ENCODE measurements at places on chromosomes 7 and 10.

DNA sequence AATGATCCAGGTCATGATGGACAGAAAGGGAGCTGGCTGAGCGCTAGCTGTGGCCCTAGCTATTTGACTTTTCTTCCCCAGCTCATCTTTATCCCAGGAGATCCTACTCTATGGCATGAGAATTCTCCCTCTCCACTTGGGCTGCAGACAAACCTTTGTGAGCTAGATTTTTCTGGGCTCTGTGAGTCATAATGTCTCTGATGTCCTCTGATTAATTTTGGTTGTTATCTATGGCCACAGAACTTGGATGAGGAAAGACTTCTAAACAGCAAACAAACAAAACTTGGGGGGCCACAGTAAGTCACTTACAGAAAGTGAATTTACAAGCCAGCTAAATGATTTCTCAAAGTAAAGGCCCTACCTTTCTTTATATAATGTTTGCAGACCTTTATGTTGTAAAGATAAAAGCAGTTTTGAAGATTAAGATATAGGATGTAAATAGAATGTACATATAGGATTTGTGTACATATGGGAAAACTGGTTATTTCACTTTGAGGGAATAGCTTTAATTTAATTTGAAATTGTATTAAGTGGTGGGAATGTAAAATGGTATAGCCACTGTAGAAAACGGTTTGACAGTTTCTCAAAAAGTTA is 10.4 kb downstream of the ABLIM1 start:
- DNase-seq: no peak

- DNase-seq: no peak
Measured at GRCh38 chr7:138876326-138876725, 78.3 kb upstream of the ATP6V0A4 start.

GRCh38 chr7:8260871-8261694 is 884 bp downstream of the ICA1 start:
- peak; percentile 72 for DNase-seq

DNA sequence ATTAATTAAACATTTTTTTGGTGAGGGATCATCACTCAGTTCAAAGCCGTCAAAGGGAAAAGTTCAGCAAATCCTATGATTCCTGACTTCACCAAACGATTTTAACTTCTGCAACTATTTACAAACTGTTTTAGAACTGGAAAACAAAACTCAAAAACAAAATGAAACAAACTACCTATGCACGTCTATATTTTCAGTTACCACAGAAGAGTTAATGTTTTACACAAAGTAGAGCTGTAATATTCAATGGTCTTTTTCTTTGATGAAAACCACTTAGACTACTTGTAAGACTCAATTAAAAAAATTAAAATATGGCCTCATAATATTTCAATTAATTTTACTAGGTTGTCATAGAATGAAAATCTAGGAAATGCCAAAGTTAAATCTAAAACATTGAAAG is 131.5 kb downstream of the ATE1 start:
- no peak for DNase-seq

DNA sequence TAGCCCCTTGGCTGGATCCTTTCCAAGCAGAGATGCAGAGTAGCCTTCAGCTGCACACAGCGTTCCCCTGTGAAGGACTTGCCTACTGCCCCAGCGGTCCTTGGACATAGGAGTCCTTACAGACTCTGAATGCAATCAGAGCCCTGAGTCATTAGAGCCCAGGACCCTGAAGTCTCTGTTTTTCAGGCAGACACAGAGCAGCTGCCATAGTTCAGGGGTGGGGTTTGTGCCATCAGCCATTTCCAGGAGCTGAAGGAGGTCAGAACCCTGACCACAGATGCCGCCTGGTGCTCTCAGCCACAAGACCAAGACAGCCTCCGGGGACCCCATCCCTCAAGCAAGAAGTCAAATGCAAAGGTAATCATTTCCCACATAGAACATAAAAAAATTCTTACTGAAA is 32.8 kb upstream of the WDFY4 start:
- DNase-seq: no peak

DNA sequence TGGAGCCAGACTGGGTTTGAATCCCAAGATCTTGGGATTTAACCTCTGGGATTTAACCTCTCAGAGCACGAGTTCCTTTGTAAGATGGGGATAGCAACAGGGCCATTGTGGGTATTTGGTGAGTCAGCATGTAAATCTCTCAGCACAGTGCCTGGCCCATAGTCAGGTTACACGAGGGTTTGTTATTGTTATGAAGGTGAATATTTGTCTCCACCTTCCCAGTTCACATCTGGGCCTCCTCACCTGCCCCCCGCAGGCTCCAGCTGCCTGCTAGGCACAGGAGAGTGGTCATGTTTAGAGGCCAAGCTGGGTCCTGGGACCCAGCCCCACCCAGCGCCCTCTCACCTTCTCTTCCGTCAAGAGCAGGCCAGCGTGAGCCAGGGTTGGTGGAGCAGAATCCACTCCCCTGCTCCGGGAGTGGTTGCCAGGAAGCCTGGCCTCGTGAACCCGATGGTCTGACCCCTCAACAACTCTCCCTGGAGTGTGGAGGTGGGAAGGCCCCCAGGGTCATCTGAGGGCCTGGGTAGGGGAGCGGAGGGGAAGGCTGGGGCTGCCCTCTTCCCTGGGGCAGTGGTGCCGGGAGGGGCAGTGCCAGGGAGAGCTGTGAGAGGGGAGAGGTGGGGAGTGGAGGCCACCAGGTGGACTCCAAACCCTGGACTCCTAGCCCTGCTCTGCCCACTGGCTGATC is 26.0 kb downstream of the FAM241B start:
- no peak for DNase-seq

DNA sequence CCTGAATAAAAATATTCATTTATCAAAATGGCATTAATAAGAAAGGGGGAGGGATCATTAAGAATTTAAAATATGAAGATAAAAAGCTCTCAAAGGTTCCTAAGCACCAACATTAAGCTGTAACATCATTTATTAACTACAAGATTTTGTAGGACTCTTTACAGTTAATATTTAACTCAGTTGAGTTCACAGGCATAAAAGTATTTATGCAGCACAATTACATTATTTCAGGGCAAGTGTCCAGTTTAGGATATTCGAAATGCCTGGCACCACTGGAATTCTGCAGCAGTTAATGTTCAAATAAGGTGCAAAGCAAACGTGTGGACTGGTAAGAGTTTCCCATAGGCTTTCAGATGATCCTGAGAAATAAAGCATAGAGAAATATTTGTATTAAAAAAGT is 30.5 kb downstream of the NPS start:
- DNase-seq: no peak

DNA sequence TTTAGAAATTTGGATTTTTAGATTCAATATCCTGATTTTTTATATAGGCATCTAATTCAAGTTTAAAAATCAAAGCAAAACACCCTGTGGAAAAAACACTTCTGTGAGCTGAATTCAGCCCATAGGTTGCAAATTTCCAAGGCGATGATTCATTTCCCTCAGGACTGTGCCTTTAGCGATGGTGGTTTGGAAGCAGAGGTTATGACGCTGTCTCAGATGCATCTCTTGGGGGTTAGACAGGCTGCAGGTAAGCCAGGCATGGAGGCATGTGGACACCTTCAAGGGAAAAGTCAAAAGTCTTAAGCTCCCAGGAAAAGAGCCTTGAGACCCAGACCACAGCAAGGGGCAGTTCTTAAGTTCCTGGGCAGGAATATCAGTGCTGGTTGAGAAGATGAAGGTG is 9.5 kb upstream of the FRA10AC1 start:
- no peak for DNase-seq

GRCh38 chr10:110843796-110844616 is 27.7 kb upstream of the PDCD4 start:
- DNase-seq: peak; percentile 43

- peak; percentile 78 for DNase-seq
Measured at GRCh38 chr7:153835712-153836265, 216.4 kb upstream of the DPP6 start.

GRCh38 chr10:23053036-23053435 is 42.3 kb upstream of the MSRB2 start:
- DNase-seq: no peak

DNA sequence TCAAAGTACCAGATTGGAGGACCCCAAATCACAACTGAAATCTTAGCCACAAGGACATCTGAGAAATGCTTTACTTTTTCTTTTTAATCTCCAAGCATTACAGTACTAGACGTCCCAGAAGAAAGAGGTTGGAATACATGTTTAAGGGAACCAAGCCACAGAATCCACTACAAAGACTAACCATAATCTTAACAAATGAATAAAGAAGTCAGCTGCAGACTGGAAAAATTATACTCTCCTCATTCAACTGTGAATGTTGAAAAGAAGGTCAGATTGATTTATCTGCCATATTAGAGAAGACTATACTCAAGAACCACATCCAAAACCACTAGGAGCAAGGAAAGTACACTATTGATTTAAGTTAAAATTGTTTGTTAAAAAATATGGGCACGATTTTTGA is 102.1 kb upstream of the ABCB5 start:
- DNase-seq: no peak

DNA sequence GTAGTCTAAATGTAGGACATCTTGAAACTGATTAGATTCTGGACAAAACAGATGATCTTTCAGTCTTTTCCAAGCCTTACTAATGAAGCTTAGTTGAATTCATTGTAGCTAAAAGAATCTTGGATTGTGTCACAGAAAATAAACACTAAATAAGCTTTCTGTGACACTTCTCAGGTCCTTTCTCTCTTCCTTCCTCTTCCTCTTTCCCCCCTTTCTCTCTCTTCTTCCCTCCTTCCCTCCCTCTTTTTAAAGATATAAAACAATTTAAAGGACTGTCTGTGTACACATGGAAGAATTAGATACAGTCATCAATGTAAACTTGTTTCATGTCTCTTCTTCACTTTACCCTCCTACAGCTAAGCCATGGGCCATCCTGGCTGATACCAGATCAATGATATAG is 5.3 kb upstream of the COMMD3 start:
- no peak for DNase-seq

DNA sequence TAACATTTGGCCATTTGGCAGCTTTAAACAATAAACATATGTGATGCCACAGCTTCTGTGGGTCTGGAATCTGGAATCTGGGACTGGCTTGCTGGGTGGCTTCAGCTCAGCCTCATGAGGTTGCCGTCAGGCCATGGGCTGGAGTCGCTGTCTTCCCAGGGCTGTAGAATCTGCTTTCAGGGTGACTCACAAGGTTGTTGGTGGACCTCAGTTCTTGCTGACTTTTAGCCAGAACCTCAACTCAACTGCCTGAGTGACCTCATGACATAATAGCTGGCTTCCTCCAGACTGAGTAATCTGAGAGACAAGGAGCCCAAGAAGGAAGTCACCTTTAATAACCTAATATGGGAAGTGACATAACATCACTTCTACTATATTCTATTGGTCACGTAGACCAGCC is 44.6 kb upstream of the TSPAN13 start:
- no peak for DNase-seq

DNA sequence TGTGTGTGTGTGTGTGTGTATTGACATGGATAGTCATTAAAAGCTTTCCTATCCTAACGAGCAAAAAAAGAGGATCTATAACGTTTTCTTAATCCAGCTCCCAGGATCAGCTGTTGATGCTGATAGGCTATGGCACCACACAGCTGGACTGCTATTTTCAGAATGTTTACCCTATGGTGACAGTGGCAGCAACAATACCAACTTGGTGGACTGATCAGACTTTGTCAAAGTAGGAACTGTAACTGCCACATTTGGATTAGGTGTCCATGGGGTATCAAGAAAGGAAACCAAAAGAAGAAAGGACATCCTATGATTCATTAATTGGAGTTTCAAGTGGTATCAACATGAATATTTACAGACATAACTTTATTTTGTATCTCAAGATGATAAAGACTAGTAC is 2.7 kb upstream of the CLEC5A start:
- no peak for DNase-seq

GRCh38 chr10:24519950-24520349 is 203.7 kb downstream of the ARHGAP21 start:
- DNase-seq: no peak

DNA sequence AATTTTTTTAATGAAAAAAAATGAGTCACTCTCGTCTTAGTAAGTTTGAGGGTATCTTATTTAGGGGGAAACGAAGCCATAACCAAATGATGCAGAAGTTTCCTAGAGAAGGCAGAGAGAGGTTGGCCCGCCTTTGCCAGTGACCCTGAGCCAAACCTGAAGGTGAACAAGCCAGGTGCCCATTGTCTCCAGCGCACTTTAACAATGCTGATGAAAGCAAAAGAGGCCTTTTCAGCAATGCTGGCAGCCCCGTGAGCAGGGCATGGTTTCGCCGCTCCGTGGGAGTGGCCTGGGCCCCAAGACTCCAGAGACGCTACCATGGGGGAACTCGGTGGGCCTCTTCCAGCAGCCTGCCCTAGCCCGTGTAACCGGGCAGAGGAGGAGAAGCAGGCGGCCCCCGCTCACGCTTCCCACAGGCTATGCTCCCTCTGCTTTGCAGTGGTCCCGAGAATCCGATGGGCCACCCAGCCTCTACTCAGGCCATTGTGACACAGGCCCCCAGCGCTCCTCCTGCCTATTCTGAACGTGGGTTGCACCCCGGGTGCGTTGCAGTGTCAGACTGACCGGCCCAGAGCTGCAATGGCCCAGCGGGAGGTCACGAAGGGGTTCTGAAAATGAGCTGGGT is 14.0 kb upstream of the UNCX start:
- no peak for DNase-seq

- no peak for DNase-seq
Measured at GRCh38 chr7:20839987-20840386, 53.3 kb upstream of the SP8 start.

- no peak for DNase-seq
Measured at GRCh38 chr7:115066050-115066449, 144.2 kb downstream of the MDFIC start.

DNA sequence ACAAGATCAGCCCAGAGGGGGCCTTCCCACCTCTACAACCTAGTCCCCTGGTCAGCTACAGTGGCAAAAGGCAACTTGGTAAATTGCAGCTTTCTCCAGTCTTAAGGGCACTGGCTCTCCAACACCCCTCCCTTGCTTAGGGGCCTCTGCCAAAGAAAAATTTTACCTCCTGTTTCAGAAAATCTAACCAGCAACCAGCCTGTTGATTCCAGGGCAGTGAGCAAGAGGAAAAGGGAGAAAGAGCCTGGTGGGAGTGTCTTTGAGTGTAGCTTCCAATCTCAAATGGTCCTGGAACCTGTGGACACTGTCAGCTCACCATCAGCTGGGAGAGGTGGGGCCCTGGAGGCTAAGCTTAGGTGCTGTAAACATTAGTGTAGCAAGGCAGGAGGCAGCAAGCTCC is 22.9 kb downstream of the ACTR1A start:
- peak; percentile 23 for DNase-seq

- no peak for DNase-seq
Measured at GRCh38 chr10:121891103-121891502, 36.7 kb downstream of the ATE1 start.

DNA sequence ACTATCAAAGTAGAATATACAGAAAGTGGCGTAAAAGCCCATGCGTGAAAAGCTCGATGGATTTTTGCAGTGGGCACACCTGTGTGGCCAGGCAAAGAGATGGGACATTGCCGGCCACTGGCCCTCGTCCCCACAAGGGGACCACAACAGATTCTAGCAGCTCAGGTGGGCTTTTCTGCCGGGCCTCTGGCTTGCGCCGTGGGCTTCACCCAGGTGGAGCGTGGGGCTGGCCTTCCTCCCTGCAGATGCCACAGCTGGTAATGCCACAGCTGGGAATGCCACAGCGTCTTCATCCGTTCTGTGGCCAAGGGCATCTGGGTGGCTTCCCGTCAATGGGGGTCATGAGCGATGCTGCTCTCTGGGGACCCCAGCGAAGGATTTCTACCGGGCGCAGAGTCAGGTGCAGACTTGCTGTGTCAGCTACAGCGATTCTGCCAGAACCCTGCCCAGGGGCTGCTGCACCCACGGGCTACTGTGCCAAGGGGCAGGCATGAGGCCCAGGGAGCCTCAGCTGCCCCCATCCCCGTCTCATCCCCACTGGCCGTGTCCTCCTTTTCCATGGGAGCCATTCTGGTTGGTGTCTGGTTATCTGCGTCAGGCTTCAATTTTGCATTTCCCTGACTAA is 52.5 kb upstream of the NKX6-2 start:
- no peak for DNase-seq

GRCh38 chr7:117119192-117119924 is 166.1 kb downstream of the ST7 start:
- peak; percentile 72 for DNase-seq

Measured in cerebellar cortex (tissue), 1 donor.